ENCODE measurements at places on chromosomes 7 and 10. TPM values are rescaled to one million over a fixed set of nuclear protein-coding genes. Genes with fewer than 3 reads are reported as not detected.

Gene CALN1
- total RNA-seq, result not detected

Gene IQUB
- not detected for total RNA-seq

Gene SPDYE3
- not detected for total RNA-seq

- DNase-seq, result peak; percentile 91
Measured at GRCh38 chr7:107180378-107180777, 11.6 kb downstream of the HBP1 start.

DNA sequence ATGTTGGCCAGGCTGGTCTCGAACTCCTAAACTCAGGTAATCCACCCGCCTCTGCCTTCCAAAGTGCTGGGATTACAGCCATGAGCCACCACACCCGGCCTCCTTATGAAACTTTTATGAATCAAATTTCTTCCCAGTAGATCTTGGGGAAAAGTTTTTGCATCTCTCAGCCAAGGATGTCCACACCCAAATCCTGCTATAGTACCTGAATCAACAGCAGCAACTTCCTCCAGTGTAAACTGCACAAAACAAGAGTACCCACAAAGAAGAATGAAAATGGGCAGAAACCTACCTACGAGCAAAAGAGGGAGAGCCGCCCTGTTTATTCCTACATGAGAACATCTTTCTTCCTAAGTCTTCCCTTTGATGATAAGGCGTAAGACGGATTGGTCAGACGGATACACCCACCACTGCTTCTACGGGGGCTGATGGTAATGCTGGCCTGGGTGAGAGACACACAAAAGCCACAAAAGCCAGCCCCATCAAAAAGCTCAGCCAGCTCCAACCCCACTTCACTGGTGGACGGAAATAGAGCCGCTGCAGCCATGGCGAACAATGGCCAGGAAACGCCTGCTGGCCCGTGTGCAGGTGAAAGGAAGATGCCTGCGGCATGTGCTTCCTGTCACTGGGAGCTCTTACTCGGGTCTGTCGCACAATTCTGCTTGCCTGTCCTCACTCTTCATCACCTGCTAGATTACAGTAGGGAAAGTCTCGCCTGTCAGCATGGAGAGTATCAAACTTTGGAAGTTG, 10.4 kb downstream of the JCAD start:
- DNase-seq, result peak; percentile 26

- no peak for DNase-seq
Measured at GRCh38 chr10:73039635-73040034, 57.0 kb downstream of the P4HA1 start.

GRCh38 chr10:6537770-6538169, 42.3 kb downstream of the PRKCQ start:
- DNase-seq, result no peak

DNA sequence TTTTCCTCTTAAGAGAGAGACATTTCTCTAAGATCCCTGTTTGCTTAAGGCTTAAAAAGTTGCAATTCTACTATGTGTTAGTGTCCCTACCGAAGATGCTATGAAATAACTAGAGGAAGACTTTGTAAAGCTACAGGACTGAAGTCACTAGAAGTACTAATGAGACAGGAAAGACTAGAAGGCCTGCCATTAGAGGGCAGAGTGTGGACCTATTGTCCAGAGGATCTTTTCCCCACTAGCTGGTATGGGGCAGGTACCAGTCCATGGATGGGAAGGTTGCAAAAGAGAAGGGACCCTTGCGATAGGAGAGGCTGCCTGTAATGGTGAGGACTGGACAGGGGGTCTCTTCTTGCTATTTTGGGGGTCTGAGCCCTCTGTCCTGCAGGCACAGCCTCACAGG, 178.1 kb downstream of the TMEM178B start:
- DNase-seq, result no peak

- no peak for DNase-seq
Measured at GRCh38 chr7:30469303-30469702, 9.3 kb downstream of the NOD1 start.

DNA sequence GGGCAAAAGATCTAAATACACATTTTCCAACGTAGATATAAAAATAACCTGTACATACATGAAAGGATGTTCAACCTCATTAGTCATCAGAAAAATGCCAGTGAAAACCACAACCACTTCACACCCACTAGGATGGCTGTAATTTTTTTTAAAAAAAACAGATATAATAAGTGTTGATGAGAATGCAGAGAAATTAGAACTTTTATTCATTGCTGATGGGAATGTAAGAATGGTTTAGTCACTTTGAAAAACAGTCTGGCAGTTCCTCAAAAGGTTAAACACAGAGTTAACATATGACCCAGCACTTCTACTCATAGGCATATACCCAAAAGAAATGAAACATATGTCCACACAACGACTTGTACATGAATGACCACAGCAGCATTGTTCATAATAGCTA, 32.3 kb upstream of the PRKCQ start:
- peak; percentile 55 for DNase-seq

GRCh38 chr7:1737523-1737922, 67.4 kb downstream of the ELFN1 start:
- DNase-seq, result no peak

DNA sequence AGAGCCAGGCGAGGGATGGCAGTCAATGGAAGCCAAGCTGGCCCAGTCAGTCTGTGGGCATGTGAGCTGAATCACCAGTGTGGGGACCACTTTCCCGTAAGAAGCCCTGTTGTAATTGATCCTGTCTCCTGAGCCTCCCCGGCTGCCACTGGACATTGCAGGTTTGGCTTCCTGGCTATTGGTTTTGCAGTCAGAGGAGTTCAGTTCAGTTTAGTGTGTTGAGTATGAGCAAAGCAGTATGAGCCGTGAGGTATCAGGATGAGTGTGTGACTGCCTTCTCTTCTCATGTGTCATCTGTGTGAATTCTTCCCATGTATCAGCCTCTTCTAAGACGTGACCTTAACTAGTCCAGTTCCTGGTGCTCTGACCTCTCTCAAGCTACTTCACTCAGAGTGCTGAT, 227.4 kb downstream of the PRKG1 start:
- DNase-seq, result no peak

GRCh38 chr10:119404719-119405519, 137.6 kb downstream of the RGS10 start:
- no peak for DNase-seq

DNA sequence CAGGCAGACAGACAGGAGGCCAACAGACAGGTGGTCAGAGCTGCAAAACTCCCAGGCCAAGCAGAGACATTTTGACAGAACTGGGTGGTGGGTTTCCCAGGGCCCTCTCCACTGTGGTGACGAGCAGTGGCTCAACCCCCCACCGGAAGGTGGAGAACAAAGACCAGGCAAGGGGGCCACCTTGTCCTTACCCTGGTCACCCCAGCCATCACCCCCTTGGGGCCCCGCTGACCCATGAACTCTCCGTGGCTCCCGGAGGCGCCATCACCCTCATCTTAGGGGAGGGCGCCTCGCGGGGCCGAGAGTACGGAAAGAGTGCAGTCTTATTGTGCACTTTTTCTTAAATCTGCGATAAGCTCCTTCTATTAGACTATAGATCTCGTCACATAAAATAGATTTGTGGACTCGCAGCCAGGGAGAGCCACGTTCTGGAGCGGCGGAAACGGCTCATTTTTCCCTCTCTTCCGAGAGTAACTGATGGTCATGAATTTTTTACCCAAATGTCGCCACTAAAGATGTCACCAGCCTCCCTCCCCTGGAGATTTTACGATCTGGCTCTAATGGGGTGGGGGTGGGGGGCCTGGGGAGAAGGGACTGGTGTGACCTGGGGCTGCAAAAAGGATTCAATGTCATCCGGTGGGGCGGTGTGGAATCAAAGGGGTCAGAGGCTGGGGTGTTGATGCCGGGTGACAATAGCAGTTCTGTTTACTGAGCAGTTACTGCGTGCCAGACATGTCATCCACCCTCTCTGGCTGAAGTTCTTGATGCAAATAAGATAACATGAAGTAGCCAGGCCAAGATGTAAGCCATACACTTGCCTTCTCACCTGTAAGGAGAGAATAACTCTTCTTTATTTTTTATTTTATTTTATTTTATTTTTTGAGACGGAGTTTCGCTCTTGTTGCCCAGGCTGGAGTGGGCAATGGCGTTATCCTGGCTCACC, 71.1 kb upstream of the MYL10 start:
- no peak for DNase-seq

DNA sequence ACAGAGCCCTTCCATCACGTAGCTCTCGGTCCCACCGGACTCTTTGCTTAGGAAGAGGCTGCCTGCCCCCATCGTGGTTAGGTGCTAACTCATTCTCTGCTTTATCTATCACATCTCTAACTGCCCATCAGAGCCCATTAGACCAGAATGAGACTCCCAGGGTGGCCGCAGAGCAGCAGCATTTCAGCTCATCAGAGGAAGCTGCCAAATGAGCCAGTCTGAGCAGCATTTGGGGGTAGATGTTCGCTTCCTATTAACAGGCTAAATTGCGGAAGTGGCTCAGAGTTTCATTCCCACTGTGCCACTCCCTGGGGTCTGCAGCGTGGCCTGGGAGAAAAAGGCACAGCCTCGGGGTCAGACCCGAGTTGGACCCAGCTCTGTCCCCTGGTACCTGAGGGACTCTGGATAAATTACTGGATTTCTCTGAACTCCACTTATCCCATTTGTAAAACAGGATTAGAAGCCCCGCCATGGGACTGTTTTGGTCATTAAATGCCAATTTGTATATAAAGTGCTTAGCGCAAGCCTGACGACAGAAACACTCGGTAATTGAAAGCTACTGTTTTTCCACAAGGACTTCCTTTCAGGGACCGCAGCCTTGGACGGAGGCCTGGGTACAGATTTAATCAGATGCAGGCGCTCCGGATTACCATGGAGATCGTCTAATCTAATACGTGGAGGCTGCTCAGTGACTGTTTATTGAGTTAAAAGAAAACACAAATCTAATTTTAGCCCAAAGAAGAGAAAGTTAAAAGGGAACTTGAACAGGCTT, 73.8 kb upstream of the PRLHR start:
- peak; percentile 41 for DNase-seq

All from activated naive CD4-positive, alpha-beta T cell treated with anti-CD3 and anti-CD28 coated beads for 36 hours (primary cell).